Stimulated activated CD4-positive, alpha-beta T cell treated with anti-CD3 and anti-CD28 coated beads, Interleukin-4, amount 100 ng/mL, for 4 hours (primary cell): ENCODE measurements at places on chromosomes 7 and 10.

DNA sequence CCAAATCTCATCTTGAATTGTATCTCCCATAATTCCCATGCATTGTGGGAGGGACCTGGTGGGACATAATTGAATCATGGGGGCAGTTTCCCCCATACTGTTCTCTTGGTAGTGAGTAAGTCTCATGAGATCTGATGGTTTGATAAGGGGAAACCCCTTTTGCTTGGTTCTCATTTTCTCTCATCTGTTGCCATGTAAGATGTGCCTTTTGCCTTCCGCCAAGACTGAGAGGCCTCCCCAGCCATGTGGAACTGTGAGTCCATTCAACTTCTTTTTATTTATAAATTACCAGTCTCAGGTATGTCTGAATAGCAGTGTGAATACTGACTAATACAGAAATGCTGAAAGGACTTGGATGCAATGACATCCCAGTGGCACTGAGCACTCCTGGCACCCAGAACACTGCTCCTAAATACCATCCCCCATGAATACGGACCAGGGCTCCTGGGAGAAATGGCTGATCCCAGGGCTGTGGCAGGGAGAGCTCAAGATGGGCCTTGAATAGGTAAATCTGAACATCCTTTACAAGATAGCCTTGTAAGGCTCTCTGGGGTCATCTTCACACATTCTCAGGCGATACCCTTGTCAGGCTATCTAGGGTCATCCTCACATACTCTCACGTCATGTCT is 19.4 kb downstream of the ZFAND2A start:
- DNase-seq: no peak

DNA sequence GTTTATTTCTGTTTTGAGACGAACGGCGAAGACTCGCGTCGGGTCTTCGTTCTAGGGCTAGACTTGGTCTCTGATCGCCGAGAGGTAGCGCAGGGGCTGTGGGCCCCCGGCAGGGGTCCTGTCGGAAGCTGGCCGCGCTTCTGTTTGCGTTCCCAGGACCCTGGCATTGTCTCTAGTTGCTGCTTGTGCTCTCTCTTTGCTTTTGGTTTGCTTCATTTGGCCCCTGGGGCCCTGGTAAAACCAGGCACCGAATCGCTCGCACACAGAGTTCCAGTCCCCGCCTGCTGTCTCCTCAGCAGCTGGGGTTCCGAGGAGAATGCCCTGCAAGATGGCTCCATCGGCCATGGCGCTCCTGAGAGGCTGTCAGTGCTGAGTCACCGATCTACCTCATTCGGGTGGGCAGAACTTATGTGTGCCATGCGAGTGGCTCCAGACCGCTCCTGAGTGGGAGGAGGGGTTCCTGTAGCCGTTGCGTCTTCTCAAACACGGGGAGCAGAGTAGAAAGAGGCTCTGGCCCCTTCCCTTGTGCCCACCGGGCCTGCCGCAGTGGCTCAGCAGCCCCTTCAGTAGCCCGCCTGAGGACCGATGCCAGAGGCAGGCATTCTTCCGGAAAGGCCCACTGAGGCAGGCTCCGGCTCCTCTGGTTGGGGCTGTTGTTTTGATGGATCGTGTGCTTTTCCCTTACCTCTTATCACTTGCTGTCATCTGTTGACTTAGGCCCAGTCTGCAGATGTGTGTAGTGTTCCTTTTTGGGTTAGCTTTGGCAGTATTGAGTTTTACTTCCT is 826 bp downstream of the CHPF2 start:
- DNase-seq: peak; percentile 69

GRCh38 chr7:96346293-96346953 is 24.5 kb upstream of the SLC25A13 start:
- DNase-seq: no peak

- no peak for DNase-seq
Observed at GRCh38 chr10:129958629-129959543, 5.2 kb downstream of the EBF3 start.

DNA sequence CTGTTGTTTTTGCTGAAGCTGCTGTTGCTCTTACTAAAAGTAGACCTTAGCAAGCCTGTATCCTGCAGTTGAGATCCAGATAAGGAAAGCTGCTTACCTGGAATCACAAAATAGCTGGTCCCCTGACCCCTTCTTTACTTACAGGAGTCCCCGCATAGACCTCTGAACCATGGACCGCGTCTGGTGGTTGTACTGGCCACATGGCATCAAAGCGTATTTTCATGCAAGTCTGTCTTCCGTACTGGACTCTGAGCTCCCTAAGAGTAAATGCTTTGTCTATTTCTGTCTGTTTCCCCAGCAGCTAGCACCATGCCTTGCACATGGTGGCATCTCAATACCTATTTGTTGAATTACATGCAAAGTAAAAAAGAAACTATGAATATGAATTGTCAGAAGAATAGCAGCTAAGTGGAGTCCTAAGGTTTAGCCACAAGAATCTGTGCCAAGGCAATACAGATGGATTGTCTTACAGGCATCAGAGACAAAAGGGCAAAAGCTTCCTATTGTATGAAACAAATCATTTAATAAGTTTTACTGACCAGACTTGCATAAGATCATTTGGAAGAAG is 159.2 kb downstream of the PAXIP1 start:
- no peak for DNase-seq

- DNase-seq: no peak
Observed at GRCh38 chr7:116512520-116513188, 12.2 kb upstream of the CAV1 start.

GRCh38 chr10:130607366-130607765 is 471.2 kb downstream of the GLRX3 start:
- DNase-seq: no peak

GRCh38 chr10:51137756-51138529 is 63.7 kb downstream of the PRKG1 start:
- DNase-seq: no peak

GRCh38 chr7:14698239-14698638 is 204.3 kb downstream of the DGKB start:
- no peak for DNase-seq

DNA sequence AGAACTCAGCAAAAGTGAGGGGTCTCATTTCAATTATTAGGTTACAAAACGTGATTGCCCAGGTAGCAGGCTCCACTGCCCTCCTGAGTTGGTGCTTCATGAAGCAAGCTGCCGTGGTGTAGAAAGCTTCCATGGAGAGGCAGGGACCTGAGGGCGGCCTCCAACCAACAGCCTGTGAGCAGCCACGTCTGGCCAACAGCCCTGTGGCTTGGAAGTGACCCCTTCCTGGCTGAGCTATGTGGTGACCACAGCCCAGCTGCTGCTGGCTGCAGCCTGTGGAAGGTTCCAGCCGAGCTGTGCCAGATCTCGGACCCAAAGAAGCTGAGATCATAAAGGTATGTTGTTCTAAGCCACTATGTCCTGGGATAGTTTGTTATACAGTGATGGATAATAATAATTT is 122.5 kb upstream of the KLF6 start:
- no peak for DNase-seq

- DNase-seq: no peak
Observed at GRCh38 chr7:73699370-73700068, 16.1 kb downstream of the BUD23 start.

DNA sequence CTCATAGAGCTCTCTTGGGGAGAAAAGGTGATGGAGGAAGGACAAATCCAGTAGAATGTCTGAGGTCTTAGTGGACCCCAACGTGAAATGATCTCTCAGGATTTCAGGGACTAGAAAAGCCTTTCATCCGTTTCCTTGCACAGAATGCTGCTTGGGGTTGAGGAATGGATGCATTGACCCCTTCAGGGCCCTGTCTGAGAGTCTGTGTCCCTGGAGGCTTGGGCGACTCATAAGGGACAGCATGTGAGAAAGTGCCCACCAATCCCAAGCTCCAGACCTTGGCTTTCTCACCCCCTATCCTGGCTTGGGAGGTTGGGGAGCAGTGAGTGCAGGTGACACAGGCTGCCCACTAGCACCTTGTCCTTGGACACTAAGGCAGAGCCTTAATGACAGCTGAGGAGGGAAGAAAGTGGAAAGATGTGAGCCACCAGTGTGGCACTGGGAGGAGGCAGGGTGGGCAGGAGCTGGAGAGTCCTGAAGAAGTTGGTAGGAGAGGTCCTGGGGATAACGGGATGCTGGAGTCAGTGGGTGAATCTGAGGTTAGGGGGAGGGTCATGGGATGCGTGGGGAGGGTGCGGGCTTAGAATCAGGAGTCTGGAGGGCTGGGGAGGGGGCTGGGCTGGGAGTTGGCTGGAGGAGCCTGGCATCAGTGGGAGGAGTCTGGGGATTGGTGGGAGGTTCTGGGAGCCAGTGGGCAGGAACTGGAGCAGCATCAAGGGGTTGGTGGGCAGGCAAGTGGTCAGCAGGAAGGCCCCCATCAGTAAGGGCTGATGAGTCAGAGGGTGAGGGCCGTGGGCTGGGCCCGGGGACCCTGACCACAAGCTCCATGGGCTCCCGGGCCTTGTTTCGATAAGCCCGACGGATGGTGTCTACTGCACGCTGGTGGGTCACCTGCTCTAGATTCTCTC is 8.6 kb downstream of the LZTS2 start:
- no peak for DNase-seq

DNA sequence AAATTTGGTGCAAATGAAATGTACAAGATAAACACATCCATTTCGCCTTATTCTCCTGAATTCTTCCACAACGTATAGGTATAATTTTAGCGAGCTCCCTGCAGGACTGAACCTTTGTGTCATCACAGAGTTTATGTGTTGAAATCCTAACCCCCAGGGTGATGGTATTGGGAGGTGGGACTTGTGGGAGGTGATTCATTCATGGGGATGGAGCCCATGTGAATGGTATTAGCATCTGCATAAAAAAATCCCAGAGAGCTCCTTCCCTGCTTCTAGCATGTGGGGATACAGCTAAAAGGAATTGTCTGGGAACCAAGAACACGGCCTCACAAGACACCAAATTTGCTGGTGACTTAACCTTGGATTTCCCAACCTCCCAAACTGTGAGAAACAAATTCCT is 741.4 kb upstream of the VSTM2A start:
- no peak for DNase-seq

- DNase-seq: no peak
Observed at GRCh38 chr10:73758704-73759511, 14.7 kb downstream of the SEC24C start.

- DNase-seq: no peak
Observed at GRCh38 chr7:26777385-26777784, 87.0 kb downstream of the SKAP2 start.

- no peak for DNase-seq
Observed at GRCh38 chr7:155972651-155973390, 160.6 kb upstream of the SHH start.

DNA sequence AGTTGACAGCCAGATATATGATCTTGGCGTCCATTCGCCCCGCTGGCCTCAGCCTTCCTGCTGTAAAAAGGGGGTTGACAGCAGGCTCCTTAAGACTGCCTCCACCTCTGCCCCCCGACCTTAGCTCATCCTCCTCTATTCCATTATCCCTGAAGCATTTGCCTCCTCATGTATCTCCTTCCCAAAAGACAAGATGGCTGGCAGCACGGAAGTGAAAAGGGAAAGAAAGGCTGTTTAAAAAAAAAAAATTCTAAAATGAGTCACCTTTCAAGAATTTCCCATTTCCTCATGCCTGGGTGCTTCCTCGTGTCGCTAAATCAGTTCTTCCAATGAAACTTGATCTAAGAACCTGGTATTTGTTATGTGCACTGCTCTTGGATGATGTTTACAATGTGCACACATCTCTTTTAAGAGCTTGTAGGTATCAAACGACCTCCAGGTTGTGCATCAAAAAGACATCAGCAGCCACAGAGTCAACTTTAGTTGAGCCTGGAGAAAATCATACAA is 1.7 kb downstream of the SCRN1 start:
- DNase-seq: no peak

DNA sequence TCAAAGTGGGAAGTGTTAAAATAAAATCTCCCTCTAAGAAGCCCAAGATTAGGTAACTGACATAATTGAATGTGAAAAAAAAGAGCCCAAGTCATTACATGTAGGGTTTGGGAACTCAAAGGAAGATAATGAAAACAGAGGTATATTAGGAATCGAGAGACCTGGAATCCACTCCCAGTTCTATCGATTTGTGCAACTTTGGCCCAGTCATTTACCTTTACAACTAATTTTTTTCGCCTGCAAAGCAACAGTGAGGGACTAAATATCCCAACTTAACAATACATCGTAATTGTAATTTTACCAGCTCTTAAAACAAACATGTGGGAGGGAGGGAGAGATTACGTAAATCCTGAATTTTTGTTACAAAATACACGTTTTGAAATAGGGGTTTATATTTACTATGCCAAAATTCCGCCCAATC is 1.4 kb downstream of the MINDY3 start:
- DNase-seq: no peak

GRCh38 chr10:5395168-5395567 is 9.5 kb downstream of the TUBAL3 start:
- no peak for DNase-seq

DNA sequence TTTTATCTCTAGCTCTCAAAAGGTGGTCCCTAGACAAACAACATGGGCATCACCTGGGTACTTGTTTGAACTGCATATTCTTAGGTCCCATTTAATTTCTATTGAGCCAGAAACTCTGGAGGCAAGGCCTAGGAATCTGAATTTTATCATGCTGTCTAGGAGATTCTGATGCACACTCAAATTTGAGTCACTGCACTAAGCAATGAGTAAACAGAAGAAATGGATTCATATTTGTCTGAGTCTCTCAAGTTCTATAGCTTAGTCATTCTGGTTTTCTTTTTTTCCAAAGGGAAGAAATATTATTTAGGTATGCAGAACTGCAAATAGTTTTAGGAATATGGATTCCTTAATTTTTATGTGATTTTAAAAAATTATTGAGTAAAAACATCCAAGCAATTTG is 185.5 kb downstream of the SEMA3A start:
- no peak for DNase-seq

DNA sequence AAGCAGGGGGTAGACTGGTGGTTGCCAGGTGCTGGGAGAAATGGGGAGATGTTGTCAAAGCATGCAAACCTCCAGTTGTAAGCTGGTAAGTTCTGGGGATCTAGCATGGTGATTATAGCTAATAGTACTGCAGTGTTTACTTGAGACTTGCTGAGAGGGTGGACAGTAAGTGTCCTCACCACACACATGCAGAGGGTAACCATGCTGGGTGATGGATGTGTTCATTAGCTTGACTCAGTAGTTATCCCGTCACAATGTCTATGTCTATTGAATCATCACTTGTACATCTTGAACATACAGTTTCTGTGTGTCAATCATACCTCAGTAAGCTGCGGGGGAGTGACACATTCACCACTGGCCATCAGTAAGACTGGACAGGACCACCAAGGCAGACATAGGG is 42.1 kb downstream of the GSDME start:
- DNase-seq: no peak
